EL (cell line): ENCODE measurements at places on chromosomes 2 and 18.
A peak's percentile ranks its signal among the peaks of the same experiment; 100 is the strongest.

DNA sequence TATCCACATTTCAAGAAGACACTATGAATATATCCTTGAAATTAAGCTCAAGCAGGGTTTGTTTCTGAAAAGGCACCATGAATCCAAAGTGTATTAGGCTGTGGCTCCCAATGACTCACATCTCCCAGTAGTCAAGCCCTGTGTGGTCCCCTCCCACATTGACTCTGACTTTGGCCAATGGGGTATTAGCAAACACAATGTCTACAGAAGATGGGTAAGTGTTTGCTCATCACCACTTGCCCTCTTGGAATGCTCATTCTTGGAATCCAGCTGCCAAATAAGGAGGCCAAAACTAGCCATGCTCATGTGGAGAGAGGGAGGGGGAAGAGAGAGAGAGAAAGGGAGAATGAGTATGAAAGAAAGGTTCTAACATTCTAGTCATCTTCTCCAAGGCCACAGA is 490.0 kb downstream of the TXNL1 start:
- DNase-seq: peak; percentile 86

- peak; percentile 81 for DNase-seq
Measured at GRCh38 chr2:85536479-85536878, 2.5 kb upstream of the MAT2A start.

DNA sequence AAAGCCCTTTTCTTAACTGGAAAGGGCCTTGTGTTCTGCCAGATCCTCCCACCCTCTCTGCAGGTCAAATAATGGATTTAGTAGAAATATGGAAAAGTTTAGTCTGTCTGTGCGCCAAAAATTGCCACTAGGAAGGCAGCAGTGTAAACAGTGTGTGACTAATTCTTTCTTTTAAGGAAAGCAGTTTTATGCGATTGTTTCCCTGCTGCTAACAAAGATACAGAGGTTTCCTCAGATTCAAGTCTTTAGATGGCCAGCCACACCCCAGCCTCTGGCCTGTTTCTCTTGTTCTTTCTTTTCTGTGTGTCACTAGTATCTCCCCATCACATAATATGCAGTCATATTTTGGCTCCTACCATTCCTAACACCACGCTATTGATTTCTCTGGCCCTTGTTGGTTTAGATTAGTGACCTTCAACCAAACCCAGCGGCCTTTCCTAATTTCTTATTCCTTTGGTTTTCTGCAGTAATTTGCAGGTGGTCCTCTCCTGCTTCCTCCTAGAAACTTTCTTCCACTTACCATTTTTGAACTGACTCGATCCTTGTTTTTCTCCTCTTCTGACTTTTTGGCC is 157.4 kb downstream of the LTBP1 start:
- DNase-seq: peak; percentile 18

DNA sequence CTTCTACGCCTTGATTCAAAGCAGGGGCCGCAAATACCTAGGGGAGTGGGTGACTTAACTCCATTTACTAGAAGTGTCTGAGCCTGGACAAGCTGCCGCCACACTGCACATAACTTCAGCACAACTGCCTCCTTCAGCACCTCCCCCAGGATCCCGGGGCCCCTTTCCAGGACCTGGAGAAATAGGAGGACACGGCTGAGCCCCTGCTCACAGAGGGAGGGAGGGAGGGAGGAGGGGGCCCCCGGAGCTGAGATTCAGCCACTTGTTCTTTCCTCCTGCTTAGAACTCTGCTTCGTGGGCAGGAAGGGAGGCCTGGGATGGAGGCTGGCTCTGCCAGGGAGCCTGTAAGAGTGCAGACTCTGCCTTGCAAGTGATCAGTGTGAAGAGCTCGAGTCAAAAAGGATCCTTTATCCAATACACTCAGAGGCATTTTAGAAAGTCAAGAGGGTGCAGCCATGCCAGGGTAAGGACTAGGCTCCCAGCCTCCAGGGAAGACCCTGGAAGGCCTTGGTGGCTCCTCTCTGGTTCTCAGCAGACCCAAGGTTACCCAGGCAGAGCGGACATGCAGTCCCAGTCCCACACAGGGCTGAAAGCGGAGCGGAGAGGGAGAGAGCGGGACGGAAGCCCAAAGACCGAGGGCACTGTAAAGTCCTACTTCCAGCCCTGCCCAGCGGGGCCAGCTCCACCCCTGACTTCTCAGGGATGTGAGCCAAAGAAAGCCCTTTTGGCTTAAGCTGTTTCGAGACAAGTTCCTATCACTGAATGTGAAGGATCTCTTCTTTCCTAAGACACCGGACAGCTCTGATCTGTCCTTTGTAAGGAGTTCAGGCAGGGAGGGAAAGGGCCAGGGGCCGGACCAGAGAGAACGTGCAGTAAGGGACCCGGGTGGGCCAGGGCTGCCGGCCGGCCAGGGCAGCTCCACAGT is 8.6 kb upstream of the ARMC9 start:
- no peak for DNase-seq

- no peak for DNase-seq
Measured at GRCh38 chr18:58638441-58638840, 9.6 kb upstream of the ALPK2 start.

GRCh38 chr18:47726550-47726949 is 203.9 kb downstream of the SMAD2 start:
- no peak for DNase-seq

DNA sequence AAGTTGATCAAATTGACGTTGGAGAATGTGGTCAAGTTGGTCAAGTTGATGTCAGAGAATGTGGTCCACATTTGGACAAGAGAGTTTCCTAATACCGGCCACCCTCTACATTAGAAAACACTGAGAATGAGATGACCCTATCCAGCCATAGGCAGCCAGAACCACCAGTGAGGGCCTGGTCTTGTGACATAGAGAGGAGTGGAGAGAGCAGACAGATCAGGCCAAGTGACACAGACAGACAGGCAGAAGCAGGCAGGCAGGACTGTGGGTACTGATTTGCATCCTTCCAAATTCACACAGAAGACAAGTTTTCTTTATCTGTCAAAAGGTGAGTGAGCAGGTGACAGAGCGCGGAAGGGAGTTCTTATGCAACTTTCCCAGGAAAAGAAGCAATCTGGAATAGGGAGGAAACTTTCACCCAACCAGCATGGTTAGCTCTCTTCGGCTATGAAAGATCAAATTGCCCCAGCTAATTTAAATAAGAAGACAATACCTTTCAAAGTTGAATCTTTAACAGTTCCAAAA is 109.1 kb upstream of the PID1 start:
- no peak for DNase-seq

GRCh38 chr2:78682781-78683180 is 342.7 kb upstream of the REG3G start:
- DNase-seq: no peak

DNA sequence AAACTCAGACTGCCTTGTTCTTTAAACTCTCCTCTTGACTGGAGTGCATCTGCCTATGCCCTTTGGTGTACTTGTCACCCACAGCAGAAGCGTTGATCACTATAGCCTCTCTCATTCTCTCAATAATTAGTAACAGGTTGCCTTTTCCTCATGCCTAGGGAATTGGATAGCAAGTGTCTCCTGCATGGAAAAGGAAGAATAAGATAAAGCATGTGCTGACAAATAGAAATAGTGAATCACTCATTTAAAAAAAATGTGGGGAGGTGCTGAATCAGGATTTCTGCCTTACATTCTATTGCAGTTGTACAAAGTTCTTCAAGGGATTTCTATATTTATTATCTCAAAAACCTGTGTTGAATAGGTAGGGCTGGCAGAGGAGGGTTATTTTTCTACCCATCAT is 323.0 kb downstream of the TXNL1 start:
- DNase-seq: peak; percentile 52

DNA sequence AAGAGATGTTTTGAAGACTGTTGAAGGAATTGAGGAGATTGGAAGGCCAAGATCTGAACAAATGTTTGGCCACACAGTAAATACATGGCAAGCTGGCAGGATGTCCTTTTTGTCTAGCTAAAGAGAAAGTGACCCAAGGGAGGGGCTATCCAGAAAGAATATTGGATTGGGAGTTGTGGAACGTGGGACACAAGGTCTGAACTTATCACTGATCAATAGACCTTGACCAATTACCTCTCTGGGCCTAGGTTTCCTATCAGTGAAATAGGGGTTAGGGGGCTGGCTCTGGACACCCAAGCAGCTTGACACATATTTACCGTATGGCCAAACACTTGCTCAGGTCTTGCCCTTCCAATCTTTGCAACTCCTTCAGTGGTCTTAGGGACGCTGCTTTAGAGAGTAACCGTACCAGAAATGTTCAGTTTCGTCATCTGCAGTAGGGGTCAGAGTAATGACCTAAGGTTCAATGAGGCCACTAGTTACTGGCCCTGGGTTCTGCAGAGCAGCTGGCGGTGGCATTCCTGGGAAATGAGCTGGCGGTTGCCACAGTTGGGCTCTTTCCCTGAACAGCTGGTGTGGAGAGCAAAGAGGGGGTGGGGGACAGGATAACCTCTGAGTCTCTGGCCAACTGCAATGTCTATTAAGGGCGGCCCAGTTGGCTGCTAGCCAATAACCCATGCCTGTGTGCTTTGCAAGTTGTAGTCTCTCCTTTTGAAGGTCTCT is 70.1 kb upstream of the STPG4 start:
- DNase-seq: peak; percentile 97

- DNase-seq: peak; percentile 3
Measured at GRCh38 chr2:147149575-147150240, 695.1 kb upstream of the ACVR2A start.

- DNase-seq: peak; percentile 25
Measured at GRCh38 chr18:10923141-10923540, 226.2 kb downstream of the PIEZO2 start.

- DNase-seq: no peak
Measured at GRCh38 chr18:38420611-38421010, 855.0 kb upstream of the CELF4 start.

DNA sequence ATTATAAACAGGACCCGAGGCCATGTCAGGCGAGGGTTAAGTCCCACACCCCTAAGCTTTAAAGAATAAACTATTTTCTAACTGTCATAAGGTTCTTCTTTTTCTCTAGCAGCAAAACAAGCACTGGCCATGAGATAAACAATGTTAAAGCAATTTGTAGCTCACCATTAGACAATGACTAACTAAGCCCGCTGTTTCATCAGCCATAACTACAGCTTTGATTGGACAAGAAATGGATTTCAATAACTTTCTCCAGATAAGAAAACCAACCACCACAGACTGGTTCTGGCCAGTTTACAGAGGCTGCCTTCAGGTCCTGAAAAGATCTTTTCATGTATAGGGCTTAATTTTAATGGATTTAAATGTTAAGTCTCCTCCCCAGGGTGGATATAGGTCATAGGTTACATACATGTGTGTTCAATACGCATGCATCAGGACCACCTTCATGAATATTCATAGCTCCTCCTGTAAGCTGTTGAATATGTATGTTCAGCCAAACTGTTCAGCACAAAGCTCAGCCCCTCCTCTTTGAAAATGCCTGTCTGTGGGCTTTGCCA is 108.7 kb upstream of the RAB6C start:
- no peak for DNase-seq

GRCh38 chr2:175007510-175007909 is 2.3 kb upstream of the CHN1 start:
- no peak for DNase-seq

GRCh38 chr2:134899204-134899603 is 19.4 kb upstream of the CCNT2 start:
- no peak for DNase-seq

DNA sequence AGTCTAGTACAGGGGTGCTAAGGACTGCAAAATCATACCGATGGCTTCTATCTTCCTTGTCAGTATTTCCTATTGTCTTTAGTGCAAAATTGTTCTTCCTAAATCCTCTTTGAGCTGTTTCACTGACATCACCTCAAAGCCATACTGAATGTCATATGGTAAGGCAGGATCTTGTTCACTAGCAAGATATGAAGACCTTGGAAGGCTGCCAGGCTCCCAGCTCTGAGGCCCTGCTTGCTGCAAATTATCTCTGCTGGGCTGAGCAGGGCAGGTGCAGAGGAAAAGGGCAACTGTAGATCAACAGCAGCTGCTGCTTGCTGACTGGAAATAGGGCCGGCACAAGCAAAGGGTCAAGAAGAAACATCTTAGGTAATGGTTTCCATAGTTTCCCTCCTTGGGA is 58.2 kb downstream of the PMAIP1 start:
- DNase-seq: peak; percentile 83

DNA sequence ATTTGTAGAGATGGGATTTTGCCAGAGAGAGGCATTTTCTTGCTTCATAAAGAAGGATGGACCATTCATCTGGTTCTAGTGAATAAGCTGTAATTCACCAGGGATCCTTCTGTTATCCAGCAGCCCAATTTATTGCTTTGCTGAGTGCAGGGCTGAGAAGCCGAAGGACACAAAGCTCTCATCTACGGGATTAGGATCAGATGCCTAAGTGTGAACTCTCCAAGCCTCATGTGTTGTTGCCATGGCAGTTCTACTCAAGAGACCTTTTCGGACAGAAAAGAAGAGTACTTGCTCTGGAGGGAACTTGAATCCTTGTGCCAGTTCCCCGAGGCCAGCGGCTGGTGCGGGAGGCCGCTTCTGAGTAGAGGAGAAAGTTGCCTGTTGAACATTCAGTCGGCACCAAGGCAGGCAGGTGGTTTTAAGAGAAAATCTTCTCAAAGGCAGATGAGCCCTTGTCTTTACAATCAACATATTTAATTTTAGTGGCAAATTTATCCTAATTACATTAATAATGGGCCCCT is 38.4 kb upstream of the MBP start:
- DNase-seq: no peak

- DNase-seq: no peak
Measured at GRCh38 chr2:218012284-218012683, 9.5 kb upstream of the TNS1 start.

DNA sequence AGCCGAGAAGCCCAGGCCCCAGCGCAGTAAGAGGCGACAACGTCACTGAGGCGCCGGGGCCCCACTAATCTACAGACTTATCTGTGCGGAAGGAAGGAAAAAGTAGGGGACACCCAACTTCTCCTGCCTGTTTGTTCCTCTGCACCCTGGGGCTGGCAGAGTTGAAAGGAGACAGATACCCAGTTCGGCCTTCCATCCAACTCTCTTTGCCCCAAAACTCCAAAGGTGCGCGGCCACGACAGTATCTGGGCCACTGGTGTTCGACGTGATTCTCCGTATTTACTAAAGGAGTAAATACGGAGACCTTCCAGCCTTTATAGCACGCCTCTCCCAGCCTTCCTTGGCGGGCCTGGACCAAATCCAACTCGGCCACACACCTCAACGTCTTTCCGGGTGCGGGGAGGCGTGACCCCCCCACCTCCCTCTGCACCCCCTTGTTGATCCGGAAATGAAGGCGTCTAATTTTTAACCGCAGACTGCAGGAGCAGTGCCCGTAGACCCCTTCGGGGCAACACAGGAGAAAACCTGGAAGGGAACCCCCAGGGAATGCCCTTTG is 1.6 kb downstream of the SMAD7 start:
- peak; percentile 47 for DNase-seq

DNA sequence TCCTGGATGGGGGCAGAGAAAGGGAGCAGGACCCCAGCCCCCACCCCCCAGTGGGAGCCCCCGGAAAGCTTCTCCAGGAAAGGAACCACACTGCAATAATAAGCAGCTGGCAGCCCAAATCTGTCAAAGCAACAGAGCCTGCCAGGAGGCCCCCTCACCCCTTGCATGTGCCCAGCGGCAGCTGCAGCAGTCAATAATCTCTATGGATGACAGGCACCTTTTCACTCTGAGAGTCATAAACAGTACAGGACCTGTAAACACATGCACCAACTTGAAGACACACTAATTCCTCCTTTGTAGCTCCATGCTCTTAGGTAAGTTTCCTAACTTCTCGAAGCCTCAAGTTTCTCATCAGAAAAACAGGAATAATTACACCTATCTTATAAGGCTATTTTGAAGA is 26.2 kb upstream of the KDM3A start:
- no peak for DNase-seq
